ENCODE measurements at places on chromosomes 3 and 15. TPM values are rescaled to one million over a fixed set of nuclear protein-coding genes. Genes with fewer than 3 reads are reported as not detected.

The ANKRD63 gene
- not detected for total RNA-seq

The PPP1R14D gene
- not detected for total RNA-seq

The DNAH1 gene
- 7.7 TPM for total RNA-seq

The ALPK3 gene
- 0.57 TPM for total RNA-seq

The EFHB gene
- not detected for total RNA-seq

The OSBPL10 gene
- total RNA-seq: 21.4 TPM

The SPATA12 gene
- not detected for total RNA-seq

The EFCAB12 gene
- total RNA-seq: under 0.01 TPM

The ISLR2 gene
- total RNA-seq: 0.72 TPM

The SI gene
- total RNA-seq: not detected
